ENCODE measurements at places on chromosomes 7 and 10.

GRCh38 chr7:55314967-55315366 is 50.2 kb upstream of the LANCL2 start:
- DNase-seq = no peak

DNA sequence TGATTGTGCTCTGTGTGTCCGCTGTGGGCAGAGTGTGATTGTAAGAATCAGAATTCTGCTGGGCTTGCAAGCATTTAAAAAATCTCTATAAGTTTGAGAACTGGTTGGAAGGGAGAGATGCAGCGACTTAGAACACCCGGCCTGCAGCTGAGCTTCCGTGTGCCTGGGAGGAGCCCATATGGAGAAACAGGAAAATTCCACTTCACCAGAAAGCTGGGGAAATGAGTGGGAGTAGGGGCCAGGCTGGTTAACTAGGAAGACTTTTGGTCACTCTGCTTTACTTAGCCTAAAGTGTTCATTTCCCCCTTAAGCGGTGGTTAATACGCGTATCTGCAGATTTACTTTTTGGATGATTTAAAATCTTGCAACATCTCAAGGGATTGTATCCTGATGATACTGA is 72.2 kb downstream of the TCF7L2 start:
- no peak for DNase-seq

DNA sequence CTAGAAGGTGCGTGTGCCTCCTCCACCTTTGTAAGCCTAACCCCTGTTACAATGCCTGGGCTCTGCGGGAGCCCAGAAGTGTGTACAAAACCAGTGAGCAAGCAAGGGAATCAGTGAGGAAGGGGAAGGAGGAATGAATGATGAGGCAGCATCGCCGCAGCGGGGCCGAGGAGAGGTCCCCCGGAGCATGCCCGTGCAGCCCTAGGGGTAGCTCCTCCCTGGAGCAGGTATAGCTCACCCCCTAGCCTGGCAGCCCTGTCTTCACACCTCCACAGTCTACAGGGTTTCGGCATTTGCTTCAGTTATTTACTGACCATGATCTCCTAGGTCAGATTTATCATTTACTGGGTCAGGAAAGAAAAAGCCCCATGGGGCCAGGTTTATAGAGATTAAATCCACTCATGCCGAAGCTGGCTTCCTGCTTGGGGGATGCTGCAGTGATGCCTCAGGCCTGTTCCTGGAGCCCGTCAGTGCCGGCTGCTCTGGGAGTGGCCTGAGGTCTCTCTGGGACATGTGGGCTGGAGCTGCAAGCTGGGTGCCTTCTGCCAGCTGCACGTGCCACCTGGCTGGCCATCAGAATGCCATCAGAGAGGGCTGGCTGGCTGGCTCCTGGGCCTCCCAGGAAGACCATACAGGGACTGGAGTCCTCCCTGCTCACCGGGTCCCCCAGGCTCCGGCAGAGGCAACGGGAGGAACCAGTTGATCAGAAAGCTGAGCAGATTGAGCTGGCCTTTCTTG is 138.9 kb downstream of the GRK5 start:
- DNase-seq = no peak

DNA sequence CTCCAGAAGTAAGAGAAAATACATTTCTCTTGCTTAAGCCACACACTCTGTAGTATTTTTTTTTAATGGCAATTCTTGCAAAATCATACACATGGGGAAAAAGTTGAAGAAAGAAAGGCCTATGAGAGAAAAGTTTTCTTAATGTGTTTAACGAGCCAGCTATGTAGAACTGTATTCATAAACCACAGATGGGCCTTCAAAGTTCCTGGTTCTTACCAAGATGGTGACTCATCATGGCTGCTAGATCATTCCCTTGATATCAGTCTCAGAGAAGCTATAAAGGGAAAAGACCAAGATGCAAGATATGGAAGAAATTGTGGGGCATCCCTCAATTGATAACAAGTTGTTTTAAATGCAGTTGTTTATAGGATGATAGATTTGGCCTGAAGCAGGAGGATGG is 992.7 kb upstream of the MBL2 start:
- no peak for DNase-seq

DNA sequence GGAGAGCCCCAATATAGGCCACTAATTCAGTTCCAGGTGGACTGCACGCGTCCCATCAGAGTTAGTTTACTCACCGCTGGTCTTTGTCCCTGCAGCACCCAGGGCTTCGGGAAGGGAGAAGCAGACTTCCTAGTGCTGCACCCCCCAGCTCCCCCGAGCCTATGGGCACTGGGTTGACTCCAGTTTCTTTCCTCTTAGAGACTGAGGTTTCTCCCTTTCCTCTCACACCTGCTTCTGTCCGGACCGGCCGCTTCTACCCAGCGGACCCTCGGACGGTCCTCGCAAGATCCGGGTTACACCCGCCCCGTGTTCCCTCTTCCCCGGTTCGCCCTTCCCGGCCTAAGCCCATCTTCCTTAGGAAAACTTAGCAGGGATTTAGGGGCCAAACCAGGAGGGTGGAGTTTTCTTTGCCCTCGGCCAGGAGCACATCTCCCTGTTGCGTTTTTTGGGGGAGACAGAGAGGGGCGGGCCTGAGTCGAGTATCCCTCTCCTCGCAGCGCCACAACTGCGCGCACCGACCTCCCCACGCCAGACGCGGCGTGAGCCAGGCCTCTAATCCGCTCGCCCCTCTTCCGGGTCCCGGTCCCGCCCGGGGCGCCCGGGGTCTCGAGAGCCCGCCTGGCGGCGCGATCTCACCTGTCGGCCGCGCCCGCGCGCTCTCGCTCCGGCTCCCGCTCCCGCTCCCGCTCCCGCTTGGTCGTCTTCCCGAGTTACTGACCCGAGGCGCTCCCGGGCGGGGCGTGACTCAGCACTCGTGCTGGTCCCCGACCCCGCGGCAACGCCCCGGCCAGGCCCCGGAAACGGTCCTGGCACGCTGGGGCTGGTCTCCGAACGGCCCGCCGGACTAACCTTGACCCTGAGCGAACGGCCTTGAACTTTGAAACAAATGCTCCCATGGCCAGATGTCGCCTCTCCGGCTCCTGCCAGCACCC is at the start of gene AIFM2:
Gene AIFM2, minus strand, starts transcription at position 728 of the 932 bp plus-strand sequence. CDS start 8,741 bp downstream, outside the sequence.
- DNase-seq = peak; percentile 17

DNA sequence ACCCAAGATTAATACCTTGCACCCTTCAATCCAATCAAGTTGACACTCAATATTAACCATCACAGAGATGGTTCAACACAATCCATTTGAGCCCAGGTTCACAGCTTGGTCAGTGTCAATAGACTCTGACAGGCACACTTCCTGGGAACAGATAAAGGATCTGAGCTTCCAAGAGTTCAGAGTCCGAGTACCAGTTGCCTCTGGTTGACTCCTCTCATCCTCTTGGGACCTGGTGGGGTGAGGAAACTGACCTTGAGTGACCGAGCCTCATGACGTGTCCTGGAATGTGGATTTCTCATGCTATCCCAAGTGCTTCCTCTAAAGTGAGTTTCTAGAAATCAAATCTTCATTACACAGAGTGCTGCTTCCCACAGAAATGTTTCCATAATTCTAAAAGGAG is 162.0 kb downstream of the CYP26A1 start:
- no peak for DNase-seq

DNA sequence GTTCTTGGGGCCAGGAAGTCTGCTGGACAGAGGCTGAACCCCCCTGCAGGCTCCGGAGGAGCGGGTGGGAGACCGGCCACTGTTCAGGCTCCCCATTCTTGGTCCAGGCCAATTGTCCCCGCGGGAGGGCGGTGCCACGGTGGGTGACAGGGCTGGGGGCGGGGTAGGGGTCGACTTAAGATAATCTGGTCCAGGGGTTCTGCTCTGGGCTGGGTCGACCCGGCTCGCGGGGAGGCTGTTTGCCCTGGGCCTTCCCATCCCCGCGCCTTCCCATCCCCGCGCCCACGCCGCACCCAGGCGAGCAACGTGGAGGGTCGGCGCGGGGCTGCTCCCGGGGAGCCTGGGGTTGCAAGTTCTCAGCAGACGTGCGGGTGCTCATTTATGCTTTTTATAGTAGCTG is 7.3 kb upstream of the GLRX3 start:
- DNase-seq = no peak

DNA sequence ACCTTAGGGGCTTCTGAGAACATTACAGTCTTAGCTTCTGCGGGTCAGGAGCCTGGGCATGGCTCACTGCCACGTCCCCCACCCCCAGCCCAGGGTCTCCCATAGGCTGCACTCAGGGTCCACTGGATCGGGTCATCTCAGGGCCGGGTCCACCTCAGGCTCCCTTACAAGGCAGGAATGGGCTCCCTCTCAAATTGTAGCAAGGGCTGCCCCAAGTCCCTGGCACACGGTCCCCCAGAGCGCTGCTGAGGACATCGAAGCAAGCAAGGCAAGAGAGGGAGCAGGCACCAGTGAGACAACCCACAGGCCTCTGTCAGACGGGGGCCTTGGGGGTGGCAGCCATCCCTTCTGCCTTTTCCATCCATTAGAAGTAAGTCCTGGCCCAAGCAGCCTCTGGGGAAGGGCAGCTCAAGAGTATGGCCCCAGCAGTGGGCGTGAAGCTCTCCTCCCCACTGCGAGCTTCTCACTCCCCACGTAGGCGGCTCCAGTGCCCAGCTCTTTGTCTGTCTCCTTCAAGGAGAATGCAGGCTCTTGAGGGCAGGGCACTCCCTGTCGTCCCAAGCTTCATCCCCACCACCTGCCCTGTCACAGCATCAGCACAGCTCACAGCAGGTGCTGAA is 18.0 kb upstream of the RET start:
- no peak for DNase-seq
